Activated naive CD4-positive, alpha-beta T cell treated with anti-CD3 and anti-CD28 coated beads for 36 hours (primary cell): ENCODE measurements at places on chromosomes 16 and 17. TPM values are rescaled to one million over a fixed set of nuclear protein-coding genes. Genes with fewer than 3 reads are reported as not detected.
A peak's percentile ranks its signal among the peaks of the same experiment; 100 is the strongest.

- DNase-seq, result no peak
Measured at GRCh38 chr16:3492356-3492755, 2.9 kb downstream of the C16orf90 start.

DNA sequence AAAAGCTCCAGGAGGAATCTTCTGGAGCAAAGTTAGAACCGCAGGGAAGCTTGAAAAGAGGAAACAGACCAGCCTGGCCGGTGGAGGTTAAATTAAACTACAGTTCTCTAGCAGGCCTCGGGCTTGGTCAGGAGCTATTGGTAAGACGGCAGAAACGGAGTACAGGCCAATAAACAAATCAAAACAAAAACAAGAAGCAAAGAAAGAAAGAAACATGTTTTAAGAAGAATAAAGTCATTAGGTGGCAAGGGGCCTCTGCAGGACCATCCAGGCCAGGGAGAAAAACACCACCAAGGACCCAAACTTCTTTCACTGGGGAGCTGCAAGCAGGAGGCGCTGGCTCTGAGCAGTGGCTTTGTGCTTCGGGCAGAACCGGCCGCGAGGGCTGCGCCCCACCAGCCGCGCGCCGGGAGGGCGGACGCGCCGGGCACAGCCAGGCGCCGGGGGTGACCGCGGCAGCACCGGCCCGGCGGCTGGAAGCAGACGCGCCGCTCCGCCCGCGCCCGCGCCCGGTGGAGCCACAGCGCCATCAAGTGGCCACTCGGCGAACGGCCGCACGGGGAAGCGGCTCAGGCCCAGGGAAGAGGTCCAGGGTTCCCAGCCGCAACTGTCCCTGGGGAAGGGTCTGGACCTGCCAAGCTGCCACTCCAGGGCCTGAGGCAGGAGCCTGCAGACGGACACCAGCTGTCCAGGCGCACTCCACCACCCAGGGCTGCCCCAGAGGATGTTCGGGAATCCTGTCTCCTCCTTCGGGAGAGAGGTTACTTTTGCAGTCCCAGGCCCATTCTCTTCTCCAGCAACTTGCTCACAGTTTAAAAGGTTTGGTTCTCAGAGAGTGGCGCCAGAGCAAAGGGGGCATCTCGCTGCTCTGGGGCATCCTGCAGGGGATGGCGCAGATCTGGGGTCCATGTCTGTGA lies 419.4 kb downstream of the SOX9 start:
- DNase-seq, result peak; percentile 57

ZG16 gene
- not detected for total RNA-seq

CSH1 gene
- total RNA-seq, result not detected

DNA sequence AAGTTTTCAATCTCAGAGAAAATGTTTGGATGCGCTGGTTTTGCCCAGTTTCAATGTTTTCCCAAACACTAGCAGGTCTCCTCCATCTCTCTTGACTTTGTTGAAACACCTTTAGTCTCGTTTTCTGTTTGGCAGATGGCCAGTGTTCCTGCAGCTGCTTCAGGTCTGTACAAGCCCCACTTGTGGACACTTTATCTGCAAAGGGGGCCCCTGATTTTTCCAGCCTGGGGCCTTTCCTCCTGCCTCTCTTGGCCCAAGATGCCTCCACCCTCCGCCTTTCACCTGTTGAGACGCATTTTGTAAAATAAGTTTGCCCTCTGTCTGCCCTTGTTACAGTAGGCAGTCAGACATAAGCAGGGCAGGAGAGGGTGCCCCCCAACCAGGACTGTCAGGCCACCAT lies 21.8 kb upstream of the PRM1 start:
- DNase-seq, result no peak

DNA sequence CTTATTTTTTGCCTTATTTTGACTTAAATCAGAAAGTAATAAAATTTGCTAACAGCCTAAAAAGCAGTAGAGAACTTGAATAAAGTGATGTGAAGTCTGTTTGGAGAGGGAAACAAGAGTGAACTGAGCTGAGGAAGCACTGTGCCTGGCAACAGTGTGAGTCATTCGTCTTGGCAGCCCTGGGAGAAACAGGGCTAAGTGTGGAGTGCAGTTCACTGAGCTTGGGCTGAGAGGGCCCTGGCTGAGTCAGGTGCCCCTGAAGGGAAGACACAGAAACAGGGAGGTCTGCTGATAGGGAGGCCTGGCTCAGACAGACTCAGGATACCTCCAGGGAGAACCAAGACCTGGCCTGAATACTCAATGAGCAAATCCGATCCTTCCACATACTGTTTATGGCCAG lies 132.1 kb downstream of the HS3ST4 start:
- no peak for DNase-seq

DNA sequence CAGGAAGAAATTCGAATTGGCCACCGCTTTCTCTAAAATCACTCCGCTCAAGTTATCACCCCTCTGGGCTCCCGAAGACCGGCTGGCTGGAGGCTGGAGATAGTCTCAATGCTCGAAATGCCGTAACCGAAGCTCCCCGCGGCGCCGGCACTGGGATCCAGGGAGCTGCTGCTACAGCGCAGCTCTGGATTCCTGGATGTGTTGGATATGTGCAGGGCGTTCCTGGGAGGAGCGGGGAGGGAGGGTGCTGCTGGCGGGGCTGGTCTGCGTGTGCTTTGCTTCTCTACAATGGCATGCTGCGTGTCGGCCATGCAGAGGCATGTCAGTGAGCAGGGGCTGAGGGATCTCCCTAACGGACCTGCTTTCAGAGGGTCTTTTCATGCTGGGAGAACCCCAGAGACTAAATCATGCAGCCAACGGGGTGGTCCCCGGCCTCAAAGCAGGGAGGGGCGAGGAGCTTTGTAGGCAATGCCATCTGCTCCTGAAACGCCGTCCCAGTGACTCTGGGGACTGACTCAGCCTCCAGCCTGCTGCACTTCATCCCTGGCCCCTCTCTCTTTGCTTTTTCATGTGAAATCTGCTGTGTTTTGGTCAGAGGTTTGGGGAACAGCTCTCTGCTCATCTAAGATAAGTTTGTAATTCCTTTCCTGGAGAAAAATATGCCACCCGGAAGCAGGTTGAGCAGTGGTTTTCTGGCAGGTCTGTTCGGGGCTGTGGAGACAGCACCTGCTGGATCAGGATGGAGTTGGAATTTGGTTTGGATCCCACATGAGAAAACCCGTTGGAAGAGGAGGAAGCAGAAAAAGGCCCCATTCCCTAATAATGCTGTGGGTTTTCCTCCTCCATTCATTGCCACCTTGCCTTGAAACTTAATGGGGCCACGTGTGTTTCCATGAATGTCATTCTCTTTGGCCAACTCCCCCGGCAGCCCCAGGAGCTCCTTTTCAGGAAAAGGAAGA lies 311.4 kb downstream of the SEC14L1 start:
- DNase-seq, result peak; percentile 66
